DMS153 (cell line): ENCODE measurements at places on chromosomes 5 and 9.

GRCh38 chr5:43520615-43521014 is 5.7 kb upstream of the C5orf34 start:
- no peak for DNase-seq

DNA sequence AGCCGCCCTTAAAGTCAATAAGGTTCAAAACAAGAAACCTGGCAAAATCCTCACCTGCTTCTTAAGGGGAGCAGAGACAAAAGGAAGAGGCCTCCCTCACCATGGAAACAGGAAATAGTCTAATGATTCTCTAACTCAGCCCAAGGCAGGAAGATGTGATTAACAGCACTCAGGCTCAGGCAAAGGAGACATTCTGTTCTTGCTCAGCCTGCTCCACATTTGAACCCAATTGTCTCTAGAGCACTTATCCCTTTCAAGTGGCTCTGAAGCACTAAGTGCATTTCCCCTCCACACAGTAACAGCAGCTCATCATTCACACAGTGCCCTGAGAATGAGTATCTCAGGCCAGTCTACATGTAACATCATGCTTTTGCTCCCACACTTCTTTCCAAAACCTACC is 72.3 kb downstream of the NIPSNAP3B start:
- DNase-seq: peak; percentile 32

- DNase-seq: no peak
These were observed 7.5 kb upstream of the ERAP2 start for GRCh38 chr5:96868603-96869371.

DNA sequence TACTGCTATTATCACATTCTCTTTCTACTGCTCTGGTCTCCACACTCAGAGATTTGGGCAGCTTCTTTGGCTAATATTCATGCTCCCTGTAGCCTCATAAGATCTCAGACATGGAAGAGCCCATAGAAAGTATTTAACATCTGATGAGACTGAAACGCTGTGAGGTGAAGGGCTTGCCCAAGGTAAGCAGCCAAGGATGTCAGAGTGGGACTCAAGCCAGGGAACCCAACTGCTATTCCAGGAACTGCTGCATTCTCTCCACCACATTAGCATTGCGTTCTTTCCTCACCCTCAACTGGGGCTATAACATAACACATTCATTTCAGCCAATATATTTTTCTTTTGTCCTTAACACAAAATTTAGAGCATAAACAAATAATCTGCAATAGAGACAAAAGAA is 3.8 kb downstream of the ADRB2 start:
- no peak for DNase-seq

GRCh38 chr9:34154057-34154456 is 24.8 kb upstream of the UBAP1 start:
- DNase-seq: no peak

- DNase-seq: no peak
These were observed 2.1 kb downstream of the ANXA1 start for GRCh38 chr9:73153793-73154227.
